Uterine smooth muscle cell (primary cell): ENCODE measurements at places on chromosomes 12 and 14. TPM values are rescaled to one million over a fixed set of nuclear protein-coding genes. Genes with fewer than 3 reads are reported as not detected.

Gene PTGER2
- total RNA-seq: 17.5 and 22.9 TPM in 2 replicates

Gene PLEKHD1
- total RNA-seq: under 0.01 TPM in 2 replicates

Gene LTBR
- total RNA-seq: 31.2 and 56.7 TPM in 2 replicates

Gene NYNRIN
- 9.1 and 13.2 TPM in 2 replicates for total RNA-seq

Gene STON2
- 0.87 and 2.7 TPM in 2 replicates for total RNA-seq

Gene GZMB
- total RNA-seq: not detected in 2 replicates

Gene FOXN4
- total RNA-seq: not detected in 2 replicates

Gene FITM1
- total RNA-seq: 0.37 TPM in 1 of 2 replicates, not detected in the other

Gene IRAK3
- 2.0 and 2.4 TPM in 2 replicates for total RNA-seq

Gene POTEG
- not detected in 2 replicates for total RNA-seq

Gene PYM1
- 24.9 and 32.4 TPM in 2 replicates for total RNA-seq

Gene SPX
- total RNA-seq: 0.25 and 0.77 TPM in 2 replicates

Gene SOAT2
- 0.33 TPM in 1 of 2 replicates, not detected in the other for total RNA-seq

Gene PIWIL1
- not detected in 2 replicates for total RNA-seq

Gene LRP1
- 222 and 524 TPM in 2 replicates for total RNA-seq

Gene SRRM4
- under 0.01 TPM in 1 of 2 replicates, not detected in the other for total RNA-seq

Gene GLT1D1
- total RNA-seq: not detected in 2 replicates

Gene CLEC6A
- not detected in 2 replicates for total RNA-seq

Gene ABCC9
- 20.5 and 37.9 TPM in 2 replicates for total RNA-seq

Gene RPL10L
- total RNA-seq: not detected in 2 replicates

Gene KRT75
- total RNA-seq: not detected in 2 replicates

Gene KCNC2
- 0.50 TPM in 1 of 2 replicates, not detected in the other for total RNA-seq
